ENCODE measurements at places on chromosomes 3 and 15.
A peak's percentile ranks its signal among the peaks of the same experiment; 100 is the strongest.

DNA sequence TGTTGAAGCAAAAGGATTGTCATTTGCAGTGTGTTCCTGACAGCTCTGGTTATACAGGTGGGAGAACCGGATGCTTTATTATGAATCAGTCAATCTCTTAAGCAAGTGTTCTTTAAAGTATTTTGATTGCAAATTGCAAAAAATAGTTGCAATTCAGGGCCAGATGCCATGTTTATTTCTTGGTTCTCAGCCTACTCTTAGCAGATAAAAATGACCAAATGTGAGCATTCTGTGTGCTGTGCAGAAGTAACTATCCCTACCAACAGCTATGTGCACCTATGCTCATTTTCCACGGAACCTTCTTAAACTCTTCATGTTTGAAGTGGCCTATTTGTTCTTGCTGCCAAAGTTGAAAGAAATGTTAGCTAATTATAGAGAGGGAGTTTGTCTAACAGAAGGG lies 262.3 kb upstream of the RASGRP1 start:
- DNase-seq, result no peak

DNA sequence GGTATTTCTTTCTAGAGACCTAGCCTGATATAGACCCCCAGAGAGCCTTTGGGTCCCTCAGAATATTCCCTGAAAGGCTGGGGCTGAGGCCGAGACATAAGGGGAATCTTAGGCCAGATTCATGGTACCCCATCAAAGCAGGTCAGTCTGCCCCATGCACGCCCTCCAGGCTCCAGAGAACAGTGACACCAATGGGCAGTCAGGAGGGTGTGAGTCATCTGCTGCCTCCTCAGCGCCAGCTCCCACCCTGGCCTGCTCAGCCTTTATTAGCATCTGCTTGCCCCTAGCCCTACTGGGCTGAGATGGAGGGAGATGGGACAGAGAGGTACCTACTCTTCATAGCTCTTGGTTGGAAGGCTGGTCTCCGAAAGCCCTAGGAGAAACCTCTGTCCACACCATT lies 14.3 kb upstream of the CAMKV start:
- no peak for DNase-seq

DNA sequence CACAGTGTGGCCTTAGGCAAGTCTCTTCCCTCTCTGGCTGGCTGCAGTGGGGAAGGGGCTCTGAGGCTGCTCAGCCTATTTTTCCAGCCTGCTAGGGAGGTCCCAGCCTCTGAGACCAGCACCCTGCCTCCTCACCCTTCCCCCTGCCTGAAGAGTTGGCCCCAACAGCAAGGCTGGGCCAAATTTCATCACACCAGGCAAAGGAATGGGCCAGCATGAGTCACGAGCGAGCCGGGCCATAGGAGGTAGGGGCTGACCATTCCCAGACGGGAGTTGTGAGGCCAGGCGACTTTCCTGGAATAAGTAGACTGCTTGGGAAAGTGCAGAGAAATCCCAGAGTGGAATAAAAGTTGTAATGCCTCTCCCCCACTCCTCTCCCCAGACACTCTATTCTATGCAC lies 5.7 kb upstream of the FBLN2 start:
- no peak for DNase-seq

GRCh38 chr3:68249265-68249664 lies 594.9 kb upstream of the SUCLG2 start:
- no peak for DNase-seq

DNA sequence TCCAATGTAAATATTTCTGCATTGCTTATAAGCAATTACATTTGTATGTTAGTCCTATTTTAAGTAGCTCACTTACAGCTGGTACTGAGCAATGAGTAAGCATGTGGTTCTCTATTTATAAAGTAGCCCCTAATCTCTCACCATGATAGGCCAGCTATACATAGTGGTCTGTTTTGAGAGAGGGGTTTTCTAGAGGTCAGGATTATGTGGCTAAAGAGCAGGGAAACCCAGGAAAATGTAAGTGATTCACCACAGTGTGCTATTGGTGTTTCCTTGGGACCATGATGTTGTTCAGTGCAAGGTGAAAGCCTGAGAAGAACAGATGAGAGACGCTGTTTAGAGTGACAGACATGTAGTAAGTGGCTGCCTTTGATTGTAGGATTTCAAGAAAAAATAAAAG lies 26.4 kb downstream of the RBMS3 start:
- no peak for DNase-seq

GRCh38 chr15:89387140-89387903 lies 52.7 kb upstream of the POLG start:
- DNase-seq, result no peak

DNA sequence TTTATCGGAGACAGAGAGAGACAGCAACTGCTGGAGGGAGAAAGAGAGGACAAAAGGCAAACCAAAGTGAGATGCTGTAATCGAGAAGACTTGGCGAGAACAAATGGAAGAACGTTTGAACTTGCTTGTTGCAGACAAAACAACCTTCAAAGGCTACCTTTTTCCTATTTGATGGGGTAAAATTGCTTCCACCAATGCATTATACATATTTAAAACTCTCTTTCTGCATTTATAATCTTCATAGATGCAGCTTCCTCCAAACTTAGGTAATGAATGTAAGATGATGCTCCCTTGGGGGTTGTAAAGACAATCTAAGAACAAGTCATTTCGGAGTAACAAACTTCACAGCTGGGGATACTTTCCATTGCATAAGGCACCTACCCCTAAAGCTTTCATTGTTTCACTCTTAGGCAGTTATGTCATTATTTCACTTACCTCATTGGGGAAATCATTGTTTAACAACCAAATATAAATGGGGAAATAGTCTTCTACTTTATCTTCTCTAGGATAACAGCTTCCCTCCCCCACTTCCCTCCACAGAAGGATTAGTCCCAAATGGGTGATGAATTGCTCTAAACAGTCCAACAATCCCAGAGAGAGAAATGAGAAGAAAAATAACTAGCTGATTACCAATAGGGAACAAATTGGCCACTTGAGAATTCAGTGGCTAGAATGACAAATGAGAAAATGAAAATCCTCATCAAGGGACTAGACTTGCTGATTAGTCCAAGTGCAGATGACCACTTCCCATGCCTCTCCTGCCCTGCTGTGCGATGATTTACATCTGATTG lies 269.8 kb upstream of the ADAMTS9 start:
- no peak for DNase-seq

GRCh38 chr15:85954586-85954985 lies 125.1 kb upstream of the AGBL1 start:
- no peak for DNase-seq

DNA sequence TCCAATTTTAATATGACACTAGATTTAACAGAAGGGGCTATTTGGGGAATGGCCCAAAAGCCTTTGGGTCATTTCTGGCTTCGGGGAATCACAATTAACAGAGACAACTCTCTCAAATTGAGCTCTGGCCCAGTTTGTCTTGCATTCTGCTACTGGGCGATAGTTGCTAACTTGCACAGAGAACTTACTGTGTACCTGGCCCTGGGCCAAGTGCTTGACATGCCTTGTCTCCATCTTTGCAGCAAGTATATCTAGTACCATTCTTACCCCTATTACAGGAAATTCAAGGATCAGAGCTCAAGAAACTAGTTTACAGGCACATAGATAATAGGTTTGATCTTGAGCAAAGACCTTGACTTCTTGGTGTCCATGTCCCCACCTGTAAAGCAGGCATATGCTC lies 175.7 kb downstream of the TMEM108 start:
- no peak for DNase-seq

- DNase-seq, result peak; percentile 60
Measured at GRCh38 chr15:35166730-35167359, 81.8 kb upstream of the NANOGP8 start.

DNA sequence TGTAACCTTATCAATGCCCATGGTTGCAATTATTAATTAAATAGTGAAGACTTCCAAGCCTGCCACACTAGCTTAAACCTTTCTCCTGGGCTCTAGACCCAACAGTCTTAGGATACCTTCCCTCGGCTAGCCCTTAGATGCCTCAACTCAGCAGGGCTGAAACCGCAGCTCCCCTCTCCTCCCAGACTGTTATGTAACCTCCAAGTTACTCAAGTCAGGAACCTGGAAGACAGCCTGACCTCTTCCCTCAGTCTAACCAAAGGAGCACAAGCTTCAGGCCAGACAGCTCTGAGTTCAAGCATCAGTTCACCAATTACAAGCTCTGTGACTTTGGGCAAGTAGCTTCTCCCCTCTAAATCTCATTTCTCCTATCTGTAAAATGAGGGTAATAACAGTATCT lies 70.5 kb upstream of the HACD2 start:
- no peak for DNase-seq

GRCh38 chr3:24123596-24123995 lies 178.5 kb downstream of the NR1D2 start:
- no peak for DNase-seq

GRCh38 chr3:187750006-187750512 lies 4.8 kb upstream of the BCL6 start:
- DNase-seq, result no peak

- no peak for DNase-seq
Measured at GRCh38 chr3:8988384-8988655, 25.0 kb upstream of the RAD18 start.

- DNase-seq, result no peak
Measured at GRCh38 chr3:25088284-25088683, 339.8 kb upstream of the RARB start.

GRCh38 chr15:38215707-38216106 lies 36.9 kb upstream of the SPRED1 start:
- no peak for DNase-seq

DNA sequence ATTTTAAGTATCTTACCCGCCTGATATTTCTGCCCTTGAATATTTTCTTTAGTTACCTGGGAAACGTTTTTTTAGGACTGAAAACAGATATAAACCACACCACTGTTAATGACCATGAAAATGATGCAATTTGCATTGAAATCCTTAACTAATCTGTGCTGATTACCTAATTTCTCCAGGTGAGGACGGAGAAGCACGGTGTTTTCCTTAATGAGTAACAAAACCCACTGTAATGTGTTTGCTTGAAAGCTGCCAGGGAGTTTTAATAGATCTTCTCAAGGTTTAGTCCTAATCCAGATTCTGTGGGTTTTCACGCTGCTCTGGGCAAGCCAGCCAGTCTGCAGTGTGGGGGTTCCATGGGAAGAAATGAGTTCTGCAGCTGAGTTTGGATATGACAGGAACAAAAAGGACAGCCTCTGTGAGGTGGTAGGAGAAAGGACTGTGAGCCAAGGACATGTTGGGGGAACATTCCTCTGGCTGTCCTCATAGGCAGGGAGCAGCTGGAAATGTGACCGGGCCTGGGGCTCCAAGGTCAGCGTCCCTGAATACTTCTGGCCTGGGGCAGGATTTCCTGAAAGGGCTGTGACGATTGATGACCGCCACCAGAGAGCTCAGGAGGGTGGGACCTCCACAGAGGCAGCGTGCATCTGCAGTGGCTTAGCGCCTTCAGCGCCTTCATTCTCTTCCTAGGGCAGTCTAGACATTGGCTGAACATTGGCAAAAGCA lies 18.6 kb downstream of the THSD4 start:
- DNase-seq, result no peak

DNA sequence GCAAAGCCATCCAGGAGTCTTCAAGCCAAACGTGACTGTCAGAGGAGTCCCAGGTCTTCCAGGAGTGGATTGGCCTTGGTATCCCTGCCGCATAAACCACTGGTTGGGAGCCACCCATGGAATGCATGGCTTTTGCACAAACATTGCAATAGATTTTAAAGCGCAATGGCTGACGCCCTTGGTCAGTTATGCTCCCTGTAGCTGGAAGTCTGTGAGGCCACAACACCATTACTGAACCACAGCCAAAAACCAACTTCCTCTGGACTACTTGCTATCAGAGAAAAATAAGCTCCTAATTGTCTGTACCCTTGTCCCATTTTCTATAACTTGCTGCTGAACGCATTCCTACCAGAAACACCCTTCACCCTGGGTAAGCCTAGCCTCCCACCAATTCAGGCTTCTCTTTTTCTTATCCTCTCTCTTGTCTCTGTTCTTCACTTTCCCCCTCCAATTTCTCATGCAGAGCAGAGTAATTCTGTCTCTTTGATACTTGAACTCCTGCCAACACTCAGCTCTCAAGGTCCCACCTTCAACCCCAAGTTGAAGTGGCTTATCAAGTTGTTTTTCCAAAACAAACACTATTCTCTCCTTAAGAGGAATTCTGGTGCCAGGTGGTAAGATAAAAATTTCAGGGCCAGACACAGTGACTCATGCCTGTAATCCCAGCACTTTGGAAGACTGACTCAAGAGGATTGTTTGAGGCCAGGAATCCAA lies 176.4 kb upstream of the UBE2E1 start:
- no peak for DNase-seq

DNA sequence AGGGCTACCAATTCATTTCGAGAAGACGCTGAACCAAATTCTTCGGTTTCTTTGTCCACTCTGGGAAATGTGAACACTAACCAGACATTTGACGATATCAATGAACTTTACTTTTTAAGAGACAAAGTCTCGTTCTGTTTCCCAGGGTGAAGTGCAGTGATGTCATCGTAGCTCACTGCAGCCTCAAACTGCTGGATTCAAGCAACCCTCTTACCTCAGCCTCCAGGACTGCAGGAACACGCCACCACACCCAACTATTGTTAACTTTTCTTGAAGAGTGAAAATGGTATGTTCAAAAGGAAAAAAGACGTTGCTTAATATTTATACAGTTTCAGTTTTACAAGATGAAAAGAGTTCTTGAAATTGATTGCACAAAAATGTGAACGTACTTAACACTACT lies 30.6 kb downstream of the MB21D2 start:
- DNase-seq, result no peak

- DNase-seq, result no peak
Measured at GRCh38 chr3:128398586-128398985, 68.1 kb downstream of the DNAJB8 start.

DNA sequence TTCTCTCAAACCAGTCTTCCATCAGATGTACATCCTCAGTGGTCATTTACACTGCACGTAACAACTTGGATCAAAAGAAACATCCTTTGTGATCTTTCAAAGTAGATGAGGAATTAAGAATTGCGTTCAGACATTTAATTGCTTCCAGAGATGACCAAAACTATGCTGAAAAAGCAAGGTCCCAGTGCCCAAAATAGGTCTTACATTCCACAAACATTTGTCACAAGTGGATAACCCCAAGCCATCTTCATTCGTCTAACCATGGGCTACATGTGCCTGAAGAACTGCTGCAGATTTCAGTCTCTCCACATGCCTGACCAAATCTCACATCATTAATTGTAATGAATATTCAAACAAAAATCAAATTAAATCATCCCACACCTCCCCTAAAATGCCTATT lies 273.6 kb downstream of the SHOX2 start:
- no peak for DNase-seq

- no peak for DNase-seq
Measured at GRCh38 chr3:18572809-18573208, 147.7 kb upstream of the SATB1 start.

- no peak for DNase-seq
Measured at GRCh38 chr15:87631093-87631492, 625.4 kb downstream of the NTRK3 start.

DNA sequence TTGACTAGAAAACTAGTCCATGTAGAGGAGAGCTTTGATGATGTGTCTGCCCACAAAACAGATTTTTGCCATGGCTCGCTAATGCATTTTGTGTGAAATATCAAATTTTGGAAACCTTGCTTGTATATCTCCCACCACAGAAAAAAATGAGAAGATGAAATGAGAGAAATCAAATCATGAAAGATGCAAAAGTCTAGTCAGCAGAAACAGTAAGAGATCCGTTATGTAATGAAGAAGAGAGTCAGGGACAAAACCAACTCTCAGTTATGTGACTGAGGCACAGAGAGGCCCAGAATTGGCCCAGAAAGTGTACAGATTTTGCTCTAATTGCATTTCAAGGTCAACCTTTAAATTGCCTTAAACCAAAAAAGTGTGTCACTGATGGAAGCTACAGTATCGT lies 107.0 kb downstream of the FILIP1L start:
- DNase-seq, result no peak
